ENCODE measurements at places on chromosomes 12 and 14.
A peak's percentile ranks its signal among the peaks of the same experiment; 100 is the strongest.

DNA sequence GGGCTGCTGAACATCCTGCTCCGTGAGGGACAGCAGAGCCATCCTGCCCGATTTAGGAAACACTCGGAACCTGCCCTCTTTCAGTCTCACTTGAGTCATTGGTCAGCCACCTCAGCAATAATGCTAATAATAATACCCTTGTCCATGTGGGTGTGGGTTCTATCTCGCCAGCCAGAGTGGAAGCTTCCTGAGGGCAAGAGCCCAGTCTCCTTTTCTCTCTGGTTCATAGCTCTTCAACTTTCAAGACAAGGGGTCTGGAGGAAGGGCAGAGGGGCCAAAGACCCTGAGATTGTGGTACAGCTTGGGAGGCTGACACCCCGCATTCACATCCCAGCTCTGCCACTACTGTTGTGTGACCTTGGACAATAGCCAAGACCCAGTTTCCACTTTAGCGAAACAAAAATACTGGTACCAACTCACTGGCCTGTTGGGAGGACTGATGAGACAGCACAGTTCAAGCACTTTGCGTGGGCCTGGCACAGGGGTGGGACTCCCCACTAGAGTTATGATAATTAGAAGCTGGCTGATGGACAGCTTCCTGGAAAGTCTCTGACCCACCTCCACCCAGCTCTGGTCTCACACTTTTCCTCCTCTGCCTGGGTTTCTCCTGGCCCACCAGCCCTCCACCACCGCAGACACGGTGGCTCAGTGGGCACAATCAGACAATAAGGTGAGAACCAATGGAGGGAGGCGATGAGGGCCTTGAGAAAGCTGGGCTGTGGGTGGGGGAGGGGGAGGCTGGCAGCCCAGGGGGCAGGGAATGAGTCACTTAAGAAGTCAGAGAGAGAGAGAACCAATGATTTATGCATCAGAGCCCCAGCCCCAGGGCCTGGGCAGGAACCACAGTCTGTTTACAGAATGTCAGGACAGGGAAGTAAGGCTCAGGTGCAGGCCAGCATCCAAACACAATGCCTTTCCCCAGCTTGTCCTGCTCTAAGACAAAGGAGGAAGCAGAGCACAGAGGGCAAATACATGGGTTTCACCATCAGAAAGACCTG lies 9.6 kb downstream of the FAIM2 start:
- DNase-seq, result no peak

DNA sequence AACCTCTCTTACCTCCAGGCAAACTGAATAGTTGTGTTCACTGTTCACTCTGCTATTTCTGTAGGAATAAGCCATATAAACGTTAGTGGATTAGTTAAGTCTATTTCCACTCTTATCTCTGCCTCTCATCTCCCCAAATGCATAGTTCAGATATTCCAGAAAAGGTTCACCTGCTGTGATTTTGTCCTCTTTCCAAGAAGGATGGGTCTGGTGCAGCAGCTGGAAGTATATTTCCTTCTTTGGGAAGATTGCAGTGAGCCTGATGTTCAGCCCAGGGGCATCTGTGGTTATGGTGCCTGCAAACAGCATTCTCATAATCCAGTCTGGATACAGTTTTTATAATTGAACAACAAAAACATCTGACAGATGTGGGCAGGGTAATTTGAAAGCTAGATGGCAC lies 97.7 kb downstream of the TPH2 start:
- no peak for DNase-seq

- DNase-seq, result no peak
These were observed 62.4 kb downstream of the PUS7L start for GRCh38 chr12:43696154-43696553.

- no peak for DNase-seq
These were observed 34.6 kb upstream of the TUBA1C start for GRCh38 chr12:49230176-49230804.

- DNase-seq, result no peak
These were observed 21.1 kb downstream of the MLH3 start for GRCh38 chr14:75030147-75030546.

DNA sequence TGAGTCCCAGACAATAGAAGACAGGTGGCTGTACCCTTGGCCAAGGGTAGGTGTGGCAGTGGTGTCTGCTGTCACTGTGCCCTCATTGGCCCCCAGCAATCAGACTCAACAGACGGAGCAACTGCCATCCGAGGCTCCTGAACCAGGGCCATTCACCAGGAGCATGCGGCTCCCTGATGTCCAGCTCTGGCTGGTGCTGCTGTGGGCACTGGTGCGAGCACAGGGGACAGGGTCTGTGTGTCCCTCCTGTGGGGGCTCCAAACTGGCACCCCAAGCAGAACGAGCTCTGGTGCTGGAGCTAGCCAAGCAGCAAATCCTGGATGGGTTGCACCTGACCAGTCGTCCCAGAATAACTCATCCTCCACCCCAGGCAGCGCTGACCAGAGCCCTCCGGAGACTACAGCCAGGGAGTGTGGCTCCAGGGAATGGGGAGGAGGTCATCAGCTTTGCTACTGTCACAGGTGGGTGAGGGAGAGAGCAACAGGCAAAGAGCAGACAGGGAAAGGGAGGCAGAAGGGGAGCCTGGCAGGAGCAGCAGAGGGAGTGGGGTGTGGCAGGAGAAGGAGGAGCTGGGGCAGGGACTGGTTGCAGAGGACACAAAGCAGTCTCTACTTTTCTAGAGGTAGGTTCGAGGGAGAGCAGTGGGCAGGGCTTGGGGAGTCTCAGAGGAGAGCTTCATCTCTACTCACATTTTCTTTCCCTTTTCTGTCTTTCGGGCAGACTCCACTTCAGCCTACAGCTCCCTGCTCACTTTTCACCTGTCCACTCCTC lies 452 bp downstream of the INHBE start:
- DNase-seq, result no peak

DNA sequence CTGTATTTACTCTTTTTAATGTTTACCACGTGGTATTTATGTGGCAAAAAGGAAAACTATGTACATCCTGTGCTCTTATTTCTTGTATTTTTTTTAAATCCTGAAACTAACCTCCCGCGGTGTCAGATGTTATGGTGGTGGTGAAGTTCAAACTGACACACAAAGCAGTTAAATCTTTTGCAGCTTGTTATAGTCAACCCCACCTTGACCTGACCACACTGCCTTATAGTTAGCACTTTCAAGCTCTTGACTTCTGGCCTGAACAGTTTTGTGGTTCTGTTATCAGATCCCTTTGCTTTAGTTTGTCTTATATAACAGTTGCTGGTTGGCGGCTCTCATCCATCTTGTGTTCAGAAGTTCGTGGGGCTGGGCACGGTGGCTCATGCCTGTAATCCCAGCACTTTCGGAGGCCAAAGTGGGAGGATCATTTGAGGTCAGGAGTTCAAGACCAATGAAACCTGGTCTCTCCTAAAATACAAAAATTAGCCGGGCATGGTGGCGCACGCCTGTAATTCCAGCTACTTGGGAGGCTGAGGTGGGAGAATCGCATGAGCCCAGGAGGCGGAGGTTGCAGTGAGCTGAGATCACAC lies 2.1 kb downstream of the UNG start:
- peak; percentile 35 for DNase-seq

DNA sequence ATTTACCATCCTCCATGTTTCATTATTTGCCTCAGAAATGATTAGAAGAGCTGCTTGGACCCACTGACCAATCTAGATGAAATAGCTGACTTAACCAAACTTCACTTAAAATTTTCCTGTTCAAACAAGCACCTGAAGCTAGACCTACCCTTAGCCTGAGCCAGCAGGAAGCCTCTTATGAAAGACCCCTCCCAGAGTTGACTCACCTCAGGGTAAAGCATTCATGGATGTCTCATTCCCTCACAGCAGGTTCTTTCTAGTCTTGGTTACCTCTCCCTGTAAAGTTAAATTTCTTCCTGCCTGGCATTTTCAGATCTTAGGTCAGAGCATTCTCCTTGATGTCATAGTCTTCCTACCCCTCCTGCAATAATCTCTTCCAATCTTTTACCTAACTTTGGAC lies 1209.8 kb downstream of the FLRT2 start:
- no peak for DNase-seq

GRCh38 chr14:71551291-71551950 lies 380.8 kb upstream of the RGS6 start:
- DNase-seq, result no peak

GRCh38 chr12:123900871-123901376 lies 71.7 kb downstream of the CCDC92 start:
- DNase-seq, result no peak

DNA sequence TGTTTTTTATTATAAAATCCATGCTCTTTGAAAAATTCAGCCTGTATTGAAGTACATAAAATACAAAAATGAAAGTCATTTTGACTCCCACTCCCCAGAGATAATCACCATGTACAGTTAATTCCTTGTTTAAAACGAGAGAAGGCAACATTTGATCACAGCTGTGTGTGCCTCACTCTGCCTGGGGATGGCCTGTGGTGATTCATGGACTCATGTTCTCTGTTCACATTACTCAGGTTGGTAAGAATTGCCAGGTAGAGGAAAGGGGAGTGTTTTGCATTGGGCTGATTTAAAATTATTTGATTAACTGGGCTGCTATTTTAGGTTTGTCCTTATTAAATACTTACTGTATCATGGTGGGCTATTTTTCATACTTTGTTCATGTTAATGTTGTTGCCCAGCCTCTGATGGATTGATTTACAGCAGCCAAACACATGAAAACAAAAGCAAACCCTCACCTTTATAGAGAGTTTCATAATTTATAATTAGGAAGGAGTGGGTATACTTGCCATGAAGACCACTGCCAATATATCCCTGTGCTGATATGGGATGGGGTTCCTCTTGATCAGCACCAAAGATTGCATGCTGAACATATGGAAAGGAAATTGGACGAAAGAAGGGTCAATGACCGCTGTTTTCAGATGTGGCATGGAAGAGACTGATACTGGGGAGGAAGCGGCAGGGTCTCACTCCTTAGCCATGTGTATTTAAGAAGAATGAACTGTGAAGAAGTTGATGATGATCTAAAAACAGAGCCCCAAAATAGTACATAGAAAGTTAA lies 3.0 kb downstream of the ZBTB1 start:
- DNase-seq, result peak; percentile 27

- DNase-seq, result no peak
These were observed 2.9 kb downstream of the CHPT1 start for GRCh38 chr12:101700299-101700820.

- no peak for DNase-seq
These were observed 68.6 kb downstream of the HMGA2 start for GRCh38 chr12:65892841-65893251.

DNA sequence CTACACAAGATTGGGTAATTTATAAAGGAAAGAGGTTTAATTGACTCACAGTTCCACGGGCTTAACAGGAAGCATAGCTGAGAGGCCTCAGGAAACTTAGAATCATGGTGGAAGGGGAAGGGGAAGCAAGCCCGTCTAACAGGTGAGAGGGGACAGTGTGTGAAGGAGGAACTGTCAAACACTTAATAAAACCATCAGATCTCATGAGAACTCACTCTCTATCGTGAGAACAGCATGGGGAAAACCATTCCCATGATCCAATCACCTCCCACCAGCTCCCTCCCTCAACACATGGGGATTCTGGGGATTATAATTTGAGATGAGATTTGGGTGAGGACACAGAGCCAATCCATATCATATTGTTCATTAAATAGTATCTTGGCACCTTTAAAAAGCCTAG lies 56.1 kb downstream of the EPS8 start:
- no peak for DNase-seq

DNA sequence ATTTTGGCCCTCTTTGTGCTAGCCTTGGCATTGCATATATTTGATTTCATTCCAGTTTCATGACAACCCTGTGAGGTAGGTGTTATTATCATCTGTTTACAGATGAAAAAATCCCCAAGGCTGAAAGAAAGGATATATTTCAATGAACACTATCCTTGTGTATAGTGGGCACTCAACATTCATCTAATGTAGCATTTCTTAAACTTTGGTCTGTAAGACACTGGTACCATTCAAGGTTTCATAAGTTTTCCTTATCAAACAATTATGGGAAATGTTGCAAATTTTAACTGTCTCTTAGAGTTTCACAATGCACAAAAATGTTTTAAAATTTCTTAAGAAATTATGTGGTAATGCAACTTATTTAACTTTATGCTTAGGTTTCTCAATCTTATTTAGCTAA lies 44.3 kb downstream of the ATP23 start:
- DNase-seq, result no peak

- DNase-seq, result no peak
These were observed 49.1 kb downstream of the PTGER2 start for GRCh38 chr14:52363041-52363704.

GRCh38 chr14:81535396-81536164 lies 1.9 kb upstream of the SEL1L start:
- DNase-seq, result no peak

- DNase-seq, result no peak
These were observed 23.5 kb downstream of the HIP1R start for GRCh38 chr12:122858591-122859302.

DNA sequence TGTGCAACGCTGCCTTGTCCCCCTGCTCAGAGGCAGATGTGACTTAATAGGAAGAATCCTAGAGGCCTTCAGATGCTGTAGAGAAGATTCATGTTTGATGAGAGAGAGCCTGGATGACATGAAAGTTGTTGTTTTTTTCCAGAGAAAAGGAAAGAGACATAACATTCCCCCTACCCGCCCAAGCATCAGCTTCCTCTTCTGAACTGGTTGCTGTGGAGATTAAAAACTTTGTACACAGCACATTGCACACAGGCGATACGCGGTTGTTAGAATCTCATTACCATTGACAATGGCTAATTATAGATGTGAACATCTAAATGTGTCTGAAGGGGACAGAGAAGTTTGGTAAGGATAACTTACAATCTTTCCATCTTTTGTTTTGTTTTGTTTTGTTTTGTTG lies 13.6 kb upstream of the ETFBKMT start:
- DNase-seq, result peak; percentile 8

DNA sequence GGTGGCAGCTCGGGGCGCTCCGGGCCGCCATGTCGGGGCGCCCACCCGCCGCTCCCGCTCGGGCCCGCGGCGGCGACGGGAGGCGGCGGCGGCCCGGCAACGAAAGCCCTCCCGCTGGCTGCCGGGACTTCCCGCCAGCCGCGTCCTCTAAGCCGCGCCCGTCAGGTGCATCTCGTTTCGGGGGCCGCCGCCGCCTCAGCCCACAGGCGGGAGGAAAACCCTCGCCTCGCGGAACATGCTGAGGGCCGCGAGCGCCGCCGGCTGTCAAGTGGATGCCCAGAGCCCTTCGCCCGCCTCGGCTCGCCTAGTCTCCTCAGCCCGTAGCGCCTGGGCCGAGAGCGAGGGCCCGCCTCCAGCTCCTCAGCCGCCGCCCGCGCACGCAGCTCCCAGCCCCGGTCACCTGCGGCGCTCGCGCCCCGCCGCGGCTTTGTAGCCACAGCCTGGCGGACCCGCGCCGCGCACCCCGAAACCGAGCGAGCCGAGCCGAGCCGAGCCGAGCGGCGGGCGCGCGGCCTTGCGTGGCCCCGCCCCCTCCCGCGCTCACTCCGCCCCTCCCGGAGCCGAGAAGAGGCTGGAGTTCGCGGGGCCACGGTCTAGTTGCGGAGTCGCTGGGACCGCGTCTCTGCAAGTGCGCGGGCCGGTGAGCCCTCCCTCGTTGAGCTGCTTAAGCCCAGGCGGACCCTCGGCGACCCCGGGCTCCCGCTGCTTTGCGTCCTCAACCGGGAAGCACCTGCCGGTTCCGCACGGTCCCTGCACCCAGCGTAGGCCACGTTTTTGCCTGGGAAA lies at the start of gene EML5:
Gene EML5 (minus strand): TSS at position 481 of the 786 bp plus-strand sequence. CDS start 450 bp downstream, at position 31.
- DNase-seq, result peak; percentile 87

- no peak for DNase-seq
These were observed 54.3 kb downstream of the NINJ2 start for GRCh38 chr12:608921-609320.

- no peak for DNase-seq
These were observed 70.9 kb upstream of the PIWIL1 start for GRCh38 chr12:130266751-130267150.

- DNase-seq, result no peak
These were observed 117.3 kb upstream of the COCH start for GRCh38 chr14:30757082-30757481.
